LNCaP clone FGC (cell line): ENCODE measurements at places on chromosomes 3 and 15.

GRCh38 chr15:93042691-93043378 lies 46.2 kb downstream of the RGMA start:
- no peak for DNase-seq

GRCh38 chr3:15974647-15975046 lies 176.9 kb upstream of the ANKRD28 start:
- DNase-seq: no peak

- DNase-seq: no peak
Measured at GRCh38 chr3:172524611-172525010, 1.4 kb upstream of the TNFSF10 start.

DNA sequence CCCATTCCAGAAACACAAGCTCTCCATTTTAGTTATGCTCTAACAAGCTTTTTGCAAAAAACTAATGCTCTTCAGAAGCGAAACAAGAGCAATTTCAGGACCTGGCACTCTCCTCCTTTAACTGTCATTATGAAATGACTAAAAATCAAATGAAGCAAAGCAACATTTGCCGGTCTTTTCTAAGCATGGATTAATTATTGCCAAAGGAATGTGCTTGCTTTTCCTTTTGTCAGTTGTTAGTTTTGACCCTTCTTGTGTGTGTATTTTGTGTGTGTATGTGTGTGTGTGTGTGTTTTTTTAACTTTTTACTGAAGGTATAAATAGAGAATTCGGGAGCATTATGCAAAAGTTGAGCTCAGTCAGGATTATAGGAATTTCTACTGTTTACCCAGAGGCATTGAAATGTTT lies 509.1 kb downstream of the TUSC7 start:
- DNase-seq: no peak

- no peak for DNase-seq
Measured at GRCh38 chr3:195907934-195908693, at the start of gene TNK2. Gene TNK2 (minus strand): TSS chr3:195908551. CDS start chr3:195888588, 19,963 bp downstream.

DNA sequence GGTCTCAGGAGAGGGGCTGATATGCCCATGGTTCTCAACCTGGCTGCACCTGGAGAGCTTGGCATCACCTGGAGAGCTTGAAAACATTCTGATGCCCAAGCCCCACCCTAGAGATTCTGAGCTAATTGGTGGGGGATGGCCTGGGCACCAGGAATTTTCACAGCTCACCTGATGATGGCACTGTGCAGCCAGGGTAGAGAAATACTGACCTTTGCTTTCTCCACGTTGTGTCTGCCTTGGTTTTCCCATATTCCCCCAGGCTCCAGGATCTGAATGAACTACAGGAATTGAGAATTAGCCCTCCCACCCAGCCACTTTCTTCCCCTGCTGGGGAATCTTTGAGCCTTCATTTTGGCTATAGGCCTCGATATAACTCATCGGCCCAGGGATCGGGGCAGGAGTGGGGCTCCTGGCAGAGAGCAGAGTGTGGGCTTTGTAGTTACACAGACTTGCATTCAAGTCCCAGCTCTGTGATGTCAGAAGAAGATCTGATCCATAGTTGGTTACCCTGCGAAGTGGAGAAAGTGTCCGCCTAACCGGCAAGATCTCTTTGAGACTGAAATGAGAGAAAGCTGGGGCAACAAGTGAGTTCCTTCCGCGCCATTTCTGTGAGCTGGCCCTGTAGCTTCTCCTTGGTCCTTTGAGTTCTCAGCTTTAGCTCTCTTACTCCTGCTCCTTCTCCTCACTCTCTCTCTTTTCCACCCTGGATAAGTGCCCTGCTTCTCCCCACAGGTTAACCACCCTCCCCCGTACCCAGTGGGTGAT lies 33.1 kb upstream of the UBE2Q2 start:
- DNase-seq: peak; percentile 17
